Osteocyte (in vitro differentiated cells): ENCODE measurements at places on chromosomes 6 and 20.
A peak's percentile ranks its signal among the peaks of the same experiment; 100 is the strongest.

DNA sequence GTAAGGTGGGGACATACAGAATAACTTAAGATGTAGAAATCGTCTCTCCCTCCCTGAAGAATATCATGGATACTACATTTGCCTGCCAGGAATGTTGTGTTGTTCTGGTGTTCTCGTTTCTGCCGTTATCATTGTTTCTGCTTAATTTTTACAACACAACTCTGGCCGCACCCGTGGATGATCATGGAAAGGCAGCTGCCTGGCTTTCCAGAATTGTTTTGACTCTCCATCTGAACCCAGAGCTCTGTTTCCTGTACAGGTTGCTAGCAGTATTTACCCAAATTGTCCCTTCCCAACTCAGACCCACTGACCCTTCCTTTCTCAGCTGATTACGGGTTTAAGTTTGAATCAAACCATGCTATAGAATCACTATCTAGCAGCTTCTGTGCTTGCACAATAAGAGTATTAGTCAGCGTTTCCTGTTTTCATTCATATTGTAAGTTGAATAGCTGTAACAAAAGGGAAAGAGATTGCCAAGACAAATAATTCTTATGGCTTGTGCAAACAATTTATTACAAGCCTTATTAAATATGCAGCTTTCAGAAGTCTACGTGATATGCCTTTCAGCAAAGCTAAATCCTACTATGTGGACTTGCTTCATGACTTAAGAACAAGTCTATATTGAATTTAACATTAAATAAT lies 139.0 kb downstream of the MTHFD1L start:
- DNase-seq = no peak

DNA sequence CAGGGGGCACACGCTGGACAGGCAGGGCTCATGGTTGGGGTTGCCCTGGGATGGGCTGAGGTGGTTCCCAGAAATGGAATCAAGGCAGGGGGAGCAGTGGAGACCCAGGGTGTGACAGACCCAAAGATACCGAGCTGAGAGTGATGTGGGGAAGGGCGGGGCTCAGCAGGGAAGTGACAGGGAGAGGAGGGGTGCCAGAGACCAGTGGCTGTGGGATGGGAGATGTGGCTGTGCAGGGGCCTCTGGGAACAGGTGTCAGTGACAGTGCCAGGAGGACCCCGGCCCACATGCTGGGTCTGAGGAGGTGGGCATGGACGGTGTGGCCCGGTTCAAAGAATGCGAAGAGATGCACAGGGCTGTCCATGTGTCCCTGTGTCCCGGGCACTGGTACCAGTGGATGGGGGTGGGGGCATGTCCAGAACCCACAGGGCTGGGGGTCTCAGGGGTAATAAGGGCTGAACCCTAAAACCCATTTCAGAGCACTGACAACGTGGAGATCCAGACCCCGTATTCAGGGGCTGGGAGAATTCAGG lies 1.0 kb downstream of the CABLES2 start:
- no peak for DNase-seq

DNA sequence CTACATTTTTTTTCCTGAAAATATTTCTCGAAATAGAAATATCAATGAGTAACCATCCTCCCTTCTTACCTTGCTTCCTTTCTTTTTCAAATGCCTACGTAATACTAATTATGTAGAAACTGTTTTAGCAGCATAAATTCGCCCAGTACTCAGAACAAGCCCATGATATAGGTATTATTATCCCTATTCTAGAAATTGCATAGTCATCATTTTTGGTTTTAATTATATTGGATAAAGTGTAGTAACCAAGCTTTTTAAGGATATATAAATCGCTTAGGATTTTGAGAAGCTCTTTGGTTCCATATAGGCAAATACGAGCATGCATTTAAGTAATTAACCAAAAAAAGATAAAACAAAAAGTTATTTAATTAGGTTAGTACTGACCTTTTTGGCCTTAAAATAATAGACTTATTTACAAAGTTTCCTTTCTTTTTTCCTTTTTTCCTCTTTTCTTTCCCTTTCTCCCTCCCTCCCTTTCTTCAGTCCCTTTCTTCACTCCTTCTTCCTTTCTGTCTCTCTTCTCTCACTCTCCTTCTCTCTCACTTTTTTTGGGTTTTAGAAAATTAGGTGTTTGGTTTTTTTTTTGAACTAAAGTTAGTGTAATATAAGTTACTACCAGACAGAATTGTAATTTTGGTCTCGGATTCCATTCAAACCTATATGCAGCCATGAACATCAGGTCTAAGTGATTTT lies 457.7 kb downstream of the RFPL4B start:
- no peak for DNase-seq

GRCh38 chr6:659716-660581 lies 3.0 kb upstream of the HUS1B start:
- no peak for DNase-seq

DNA sequence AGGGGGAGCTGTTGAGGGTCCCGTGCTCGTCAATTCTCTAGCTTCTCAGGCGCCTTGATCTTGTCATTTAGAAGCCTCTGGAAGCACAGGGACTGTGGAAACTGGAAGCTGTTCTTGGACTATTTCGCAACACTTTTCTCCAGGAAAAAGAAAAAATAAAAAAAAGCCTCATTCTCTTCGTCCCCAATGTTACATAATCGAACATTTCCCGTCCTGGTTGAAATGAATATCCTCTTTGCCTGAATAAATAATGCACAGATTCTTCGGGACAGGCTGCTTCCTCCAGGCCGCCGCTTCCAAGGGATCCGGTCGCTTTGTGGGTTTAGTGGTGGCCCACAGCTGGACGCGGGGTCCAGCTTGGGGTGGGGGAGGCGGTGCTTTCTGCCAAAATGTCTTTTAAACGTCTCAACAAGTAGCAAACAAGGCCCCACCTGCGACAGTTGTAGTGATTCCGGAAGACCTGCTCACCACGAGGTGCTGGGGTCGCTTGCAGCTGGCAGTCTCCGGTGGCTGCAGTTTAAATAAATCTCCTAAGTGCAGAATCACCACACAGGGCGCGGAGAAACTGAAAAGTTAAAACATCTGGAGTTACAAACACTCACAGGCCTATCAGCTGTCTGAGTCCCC lies 125.9 kb upstream of the ESR1 start:
- no peak for DNase-seq

DNA sequence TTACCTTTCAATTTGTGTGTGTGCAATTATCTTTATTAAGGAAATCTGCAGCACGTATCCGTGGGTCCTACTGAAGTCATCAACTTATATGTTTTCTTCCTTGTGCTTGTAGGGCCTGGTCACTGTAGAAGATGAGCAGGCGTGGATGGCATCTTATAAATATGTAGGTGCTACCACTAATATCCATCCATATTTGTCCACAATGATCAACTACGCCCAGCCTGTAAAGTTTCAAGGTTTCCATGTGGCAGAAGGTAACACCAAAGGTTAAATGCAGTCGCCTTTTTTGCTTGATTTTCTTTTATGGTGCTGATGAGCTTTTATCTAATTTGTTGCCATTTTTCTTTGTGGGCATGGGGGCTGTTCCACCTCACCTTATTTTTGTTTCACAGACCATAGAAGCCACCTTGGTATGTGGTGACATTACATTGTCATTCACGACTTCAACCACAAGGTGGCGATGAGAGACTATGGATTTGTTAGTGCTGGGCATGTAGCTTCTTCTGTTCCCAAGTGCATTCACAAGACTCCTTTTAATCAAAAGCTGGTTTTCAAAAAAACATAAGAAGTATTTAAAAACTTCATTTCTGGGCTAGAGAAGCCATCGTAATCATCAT lies 106.5 kb upstream of the LAMP5 start:
- no peak for DNase-seq

DNA sequence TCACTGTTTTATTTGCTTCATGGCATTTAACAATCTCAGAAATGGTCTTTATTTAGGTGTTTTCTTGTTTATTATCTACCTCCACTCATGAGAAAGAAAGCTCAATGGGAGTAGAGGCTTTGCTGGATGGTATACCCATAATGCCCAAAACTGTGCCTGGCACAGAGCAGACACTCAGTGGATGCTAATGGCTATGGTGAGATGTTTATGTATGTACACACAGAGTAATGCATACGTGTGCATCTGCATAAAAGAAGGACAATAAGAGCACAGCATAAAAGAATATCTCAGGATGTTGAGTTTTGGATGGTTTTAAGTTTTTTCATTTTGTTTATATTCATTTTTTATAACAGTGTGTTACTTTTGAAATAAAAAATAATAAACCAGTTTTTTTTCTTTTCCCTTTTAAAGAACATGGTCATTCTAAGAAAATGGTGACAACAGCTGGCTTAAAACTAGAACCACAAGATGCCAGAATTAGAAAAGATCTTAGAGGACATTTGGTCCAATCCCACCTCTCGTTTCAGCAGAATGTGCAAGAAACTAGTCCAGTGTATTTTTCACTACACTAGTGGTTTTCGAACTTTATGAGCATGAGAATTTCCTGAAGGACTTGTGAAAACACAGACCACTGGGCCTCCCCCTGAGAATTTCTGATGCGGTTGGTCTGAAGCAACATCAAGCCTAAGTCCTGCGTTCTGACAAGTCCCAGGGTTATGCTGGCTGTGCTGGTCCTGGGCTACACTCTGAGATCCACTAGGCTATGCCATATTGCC lies 131.9 kb downstream of the FYN start:
- DNase-seq = no peak

GRCh38 chr6:144898741-144899140 lies 613.6 kb downstream of the UTRN start:
- no peak for DNase-seq

- no peak for DNase-seq
Measured at GRCh38 chr6:32799740-32800139, 17.1 kb downstream of the HLA-DOB start.

DNA sequence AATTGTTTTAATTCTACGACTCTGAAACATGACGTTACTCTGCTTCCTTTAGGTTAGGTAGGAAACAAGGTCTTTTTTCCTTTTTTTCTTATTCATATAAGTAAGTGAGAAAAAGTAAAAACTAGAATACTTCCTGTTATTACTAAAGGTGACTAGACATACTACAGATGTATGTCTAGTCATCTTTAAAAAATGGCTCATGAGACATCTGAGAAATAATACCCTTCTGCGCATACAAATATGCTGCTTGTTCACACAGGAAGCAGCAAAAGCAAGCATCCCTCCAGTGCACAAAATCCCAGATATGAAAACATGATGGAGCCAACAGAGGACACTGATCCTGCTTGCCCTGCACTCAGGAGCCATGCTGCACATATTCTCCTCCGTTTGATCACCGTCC lies 699.1 kb downstream of the EPM2A start:
- no peak for DNase-seq

GRCh38 chr20:3163099-3164042 lies 3.7 kb upstream of the FASTKD5 start:
- DNase-seq = no peak

DNA sequence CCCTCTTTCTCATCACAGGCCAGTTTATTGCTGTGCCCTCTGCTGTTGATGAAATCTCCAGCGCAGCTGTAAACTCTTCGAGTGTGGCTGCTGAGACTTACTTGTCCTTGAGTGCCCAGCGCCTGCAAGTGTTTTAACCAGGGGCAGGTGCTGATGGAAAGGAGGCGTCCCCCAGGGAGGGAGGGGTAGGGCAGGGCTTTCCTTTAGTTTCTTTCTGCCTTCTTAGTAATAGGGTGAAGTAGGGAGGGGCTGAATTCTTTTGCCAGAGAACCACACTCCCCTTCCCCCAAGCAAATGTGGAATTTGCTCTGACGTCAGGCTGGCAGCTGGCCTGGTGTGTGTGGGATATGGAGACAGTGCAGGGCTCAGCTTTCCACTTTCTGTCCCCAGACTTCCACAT lies 61.2 kb downstream of the IGF2R start:
- DNase-seq = no peak

DNA sequence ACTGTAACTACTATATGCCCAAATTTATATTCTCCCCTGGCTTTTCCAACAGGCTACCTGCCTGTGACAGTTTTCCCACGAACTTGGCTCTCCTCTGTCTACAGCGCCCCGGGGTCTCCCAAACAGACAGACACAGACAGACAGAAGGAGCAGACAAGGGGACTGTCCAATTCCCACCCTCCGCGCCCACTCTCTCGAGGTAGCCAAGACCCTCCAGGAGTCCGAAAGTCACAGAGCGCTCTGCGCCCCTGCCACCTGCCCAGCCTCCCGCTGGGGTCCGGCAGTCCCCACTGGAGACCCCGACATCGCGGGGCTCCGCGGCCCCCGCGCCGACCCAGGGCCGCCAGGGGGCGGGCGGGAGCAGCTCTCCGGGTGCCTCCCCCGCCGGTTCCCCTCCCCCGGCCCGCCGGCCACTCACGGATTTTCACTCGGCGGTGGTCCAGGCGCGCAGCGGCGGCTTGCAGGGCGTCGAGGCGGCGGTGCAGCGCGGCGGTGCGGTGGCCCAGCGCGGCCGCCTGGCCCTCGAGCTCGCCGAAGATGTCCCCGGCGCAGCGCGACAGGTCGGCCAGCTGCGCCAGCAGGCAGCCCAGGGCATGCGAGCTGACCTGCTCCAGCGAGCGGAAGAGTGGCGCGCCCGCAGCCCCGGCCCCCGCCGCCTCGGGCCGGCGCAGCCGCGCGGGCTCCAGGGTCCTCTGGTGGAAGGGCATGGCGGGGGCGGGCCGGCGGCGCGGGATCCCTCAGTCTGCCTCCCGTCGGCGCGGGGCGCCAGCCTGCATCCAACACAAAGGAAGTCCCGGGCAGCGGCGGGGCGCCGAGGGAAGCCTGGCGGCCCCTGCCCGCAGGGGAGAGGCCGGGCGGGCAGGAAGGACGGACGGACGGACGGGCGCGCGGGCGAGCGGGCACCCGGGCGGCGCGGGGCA lies 81.3 kb upstream of the CCDC28A start:
- DNase-seq = peak; percentile 92
